ENCODE measurements at places on chromosomes 3 and 15. TPM values are rescaled to one million over a fixed set of nuclear protein-coding genes. Genes with fewer than 3 reads are reported as not detected.

DNA sequence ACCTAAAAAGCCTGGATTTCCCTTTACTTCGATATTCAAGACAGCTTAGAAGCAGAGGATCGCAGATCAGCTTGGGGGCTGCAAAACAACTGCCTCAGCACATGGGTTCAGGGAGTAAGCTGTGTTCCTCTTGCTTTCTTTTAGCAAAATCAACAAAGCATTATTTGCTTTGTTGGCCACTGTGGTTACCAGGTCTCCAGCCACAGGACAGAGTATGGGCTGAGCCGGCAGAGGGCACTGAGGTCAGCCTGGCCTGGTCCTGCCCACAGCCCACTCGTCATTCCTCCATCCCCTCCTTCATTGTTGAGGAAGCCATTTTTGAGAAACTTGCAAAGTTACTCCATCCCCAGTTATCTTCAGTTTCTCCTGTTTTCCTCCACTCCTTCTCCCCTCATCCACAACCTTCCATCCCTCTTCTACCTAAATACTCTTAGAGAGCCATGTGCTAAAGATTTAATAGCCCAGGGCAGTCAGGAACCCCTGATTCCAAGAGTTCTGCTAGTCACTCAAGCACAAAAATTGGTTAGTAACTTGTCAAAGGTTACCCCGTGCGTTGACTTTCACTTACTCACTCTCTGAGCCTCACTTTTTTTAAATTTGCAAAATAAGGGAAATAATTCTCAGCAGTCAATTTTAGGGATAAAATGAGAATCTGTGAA lies 60.0 kb upstream of the HES1 start:
- H3K27ac ChIP-seq = no peak overlapping the region
- H3K27me3 ChIP-seq = no peaks in the 10 kb centered on the region
- no peak overlapping the region for H3K4me3 ChIP-seq
- peaks cover 20% of the 10 kb centered on the region for H3K4me1 ChIP-seq

DNA sequence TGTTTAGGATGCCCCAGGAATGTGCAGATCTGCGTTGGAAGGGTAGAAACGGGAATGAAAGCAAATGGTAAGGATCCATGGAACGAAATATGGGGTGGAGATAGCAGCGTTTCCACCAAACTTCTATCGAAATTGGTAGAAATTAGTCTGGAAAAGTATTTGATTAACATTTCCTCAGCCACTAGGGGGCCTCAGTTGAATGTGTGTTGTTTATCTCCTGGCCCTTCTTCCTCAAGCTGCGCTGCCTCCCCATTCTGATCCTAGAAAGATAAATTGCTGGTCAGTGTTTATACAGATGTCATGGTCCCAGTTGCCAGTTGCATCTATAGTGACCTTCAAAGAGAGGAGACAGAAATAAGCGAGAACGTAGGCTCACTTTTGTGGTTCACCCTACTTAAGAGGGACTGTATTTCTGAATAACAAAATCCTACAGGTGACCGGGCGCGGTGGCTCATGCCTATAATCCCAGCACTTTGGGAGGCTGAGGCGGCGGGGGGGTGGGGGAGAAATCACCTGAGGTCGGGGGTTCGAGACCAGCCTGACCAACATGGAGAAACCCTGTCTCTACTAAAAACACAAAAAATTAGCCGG lies 457.1 kb downstream of the SQOR start:
- no peak overlapping the region for H3K4me3 ChIP-seq
- no peaks in the 10 kb centered on the region for H3K27me3 ChIP-seq
- DNase-seq = no peak
- no peaks in the 10 kb centered on the region for H3K4me1 ChIP-seq
- no peak overlapping the region for H3K27ac ChIP-seq

DNA sequence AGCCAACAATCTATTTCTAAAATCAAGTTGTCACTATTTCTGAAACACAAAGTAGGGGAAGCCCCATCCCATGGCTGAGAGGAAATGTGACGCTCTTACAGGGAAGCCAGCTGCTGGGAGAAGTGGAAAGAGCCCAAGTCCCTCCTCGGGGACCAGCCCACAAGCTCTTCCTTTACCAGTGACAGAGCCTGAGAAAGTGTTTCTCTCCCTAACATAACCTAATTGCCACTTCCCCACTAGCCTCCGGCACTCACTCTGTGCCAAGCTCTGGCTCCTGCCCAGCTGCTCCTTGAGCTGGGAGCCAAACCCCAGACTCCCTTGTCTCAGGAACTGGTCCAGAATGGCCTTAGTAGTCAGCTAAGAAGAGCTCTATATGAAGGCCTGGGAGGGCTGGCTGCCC lies 42.9 kb downstream of the TNFAIP8L3 start:
- no peak for DNase-seq
- H3K27ac ChIP-seq = peak overlapping the region; percentile 22
- H3K27me3 ChIP-seq = no peaks in the 10 kb centered on the region
- H3K4me3 ChIP-seq = no peak overlapping the region
- H3K4me1 ChIP-seq = no peaks in the 10 kb centered on the region
- H3K36me3 ChIP-seq = peaks cover 7% of the 10 kb centered on the region

DNA sequence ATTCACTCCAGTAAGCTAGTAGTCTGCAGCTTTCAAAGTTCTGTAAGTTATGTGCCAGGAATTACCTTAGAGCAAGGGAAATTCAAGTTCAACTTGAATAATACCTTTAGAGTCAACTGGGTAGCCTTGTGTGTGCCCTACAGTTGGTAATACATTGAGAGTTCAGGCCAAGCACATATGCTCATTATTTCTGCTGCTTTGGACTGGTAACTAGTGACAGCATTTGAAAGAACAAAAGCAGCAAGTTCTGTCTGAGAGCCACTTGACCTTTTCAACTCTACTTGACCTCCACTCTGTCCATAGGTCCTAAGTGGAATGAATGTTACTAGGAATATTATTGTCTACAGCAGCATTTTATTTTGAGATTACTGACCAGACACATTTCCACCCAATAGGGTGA lies 723.5 kb downstream of the NLGN1 start:
- H3K4me1 ChIP-seq = no peaks in the 10 kb centered on the region
- no peaks in the 10 kb centered on the region for H3K27me3 ChIP-seq
- no peak overlapping the region for H3K4me3 ChIP-seq

DNA sequence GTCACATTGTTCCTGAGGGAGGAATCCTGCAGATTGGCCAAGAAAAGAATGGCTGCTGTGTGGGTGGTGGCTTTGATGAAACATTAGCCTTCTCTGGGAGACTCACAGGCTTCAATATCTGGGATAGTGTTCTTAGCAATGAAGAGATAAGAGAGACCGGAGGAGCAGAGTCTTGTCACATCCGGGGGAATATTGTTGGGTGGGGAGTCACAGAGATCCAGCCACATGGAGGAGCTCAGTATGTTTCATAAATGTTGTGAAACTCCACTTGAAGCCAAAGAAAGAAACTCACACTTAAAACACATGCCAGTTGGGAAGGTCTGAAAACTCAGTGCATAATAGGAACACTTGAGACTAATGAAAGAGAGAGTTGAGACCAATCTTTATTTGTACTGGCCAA lies 6.1 kb downstream of the PTX3 start:
- no peaks in the 10 kb centered on the region for H3K27me3 ChIP-seq
- DNase-seq = no peak
- no peaks in the 10 kb centered on the region for H3K4me1 ChIP-seq
- no peak overlapping the region for H3K4me3 ChIP-seq
- H3K36me3 ChIP-seq = no peaks in the 10 kb centered on the region
- peak overlapping the region; percentile 13 for H3K27ac ChIP-seq

DNA sequence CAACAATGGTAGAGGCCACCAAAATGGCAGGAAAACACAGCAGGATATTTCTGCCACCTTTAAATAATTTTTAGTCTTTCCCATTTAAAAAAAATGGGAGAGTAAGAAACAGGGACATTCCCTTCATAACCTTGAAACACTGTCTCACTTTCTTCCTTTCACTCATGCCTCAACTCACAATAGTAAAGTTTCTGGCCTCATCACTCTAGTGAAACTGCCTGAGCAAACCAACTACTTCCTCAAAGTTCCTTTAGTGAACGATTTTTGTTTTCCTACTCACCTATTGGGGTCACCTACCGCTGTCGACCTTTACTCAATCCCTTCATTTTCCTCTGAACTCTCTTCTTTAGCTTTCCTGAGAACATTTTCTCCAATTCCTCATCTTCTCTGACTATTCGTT lies 33.0 kb downstream of the SHC4 start:
- no peaks in the 10 kb centered on the region for H3K4me1 ChIP-seq
- no peaks in the 10 kb centered on the region for H3K27me3 ChIP-seq
- no peaks in the 10 kb centered on the region for H3K36me3 ChIP-seq
- no peak for DNase-seq

DNA sequence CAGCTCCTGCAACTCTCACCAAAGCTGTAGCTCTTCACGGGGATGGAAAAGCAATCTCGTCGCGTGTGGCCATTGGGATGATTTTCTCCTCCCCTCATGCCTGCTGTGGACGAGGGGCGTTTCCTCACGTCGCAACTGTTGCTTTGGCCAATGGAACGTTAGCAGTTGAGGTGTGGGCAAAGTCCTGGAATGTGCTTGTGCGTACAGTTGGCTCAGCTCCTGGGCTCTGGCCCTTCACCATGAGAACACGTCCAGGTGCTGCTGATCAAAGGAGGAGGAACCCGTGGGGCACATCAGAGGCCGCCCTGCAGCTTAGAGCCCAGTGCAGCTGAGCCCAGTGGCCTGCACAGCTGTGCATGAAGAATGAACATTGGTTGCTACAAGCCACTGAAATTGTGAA lies 186.1 kb downstream of the TJP1 start:
- no peak for DNase-seq
- no peaks in the 10 kb centered on the region for H3K36me3 ChIP-seq
- no peak overlapping the region for H3K27ac ChIP-seq
- no peak overlapping the region for H3K4me3 ChIP-seq
- H3K4me1 ChIP-seq = no peaks in the 10 kb centered on the region

GRCh38 chr15:85100186-85100937 lies 118.7 kb downstream of the PDE8A start:
- no peaks in the 10 kb centered on the region for H3K4me1 ChIP-seq
- no peak for DNase-seq
- no peak overlapping the region for H3K27ac ChIP-seq
- no peak overlapping the region for H3K4me3 ChIP-seq
- H3K27me3 ChIP-seq = no peaks in the 10 kb centered on the region

GRCh38 chr3:195118671-195119070 lies 152.3 kb downstream of the XXYLT1 start:
- H3K27ac ChIP-seq = no peak overlapping the region
- H3K27me3 ChIP-seq = no peaks in the 10 kb centered on the region
- H3K4me3 ChIP-seq = no peak overlapping the region
- no peak for DNase-seq
- no peaks in the 10 kb centered on the region for H3K36me3 ChIP-seq

- no peak overlapping the region for H3K4me3 ChIP-seq
- no peak overlapping the region for H3K27ac ChIP-seq
- H3K36me3 ChIP-seq = no peaks in the 10 kb centered on the region
- no peaks in the 10 kb centered on the region for H3K27me3 ChIP-seq
Measured at GRCh38 chr15:75036212-75036616, 12.8 kb downstream of the PPCDC start.

DNA sequence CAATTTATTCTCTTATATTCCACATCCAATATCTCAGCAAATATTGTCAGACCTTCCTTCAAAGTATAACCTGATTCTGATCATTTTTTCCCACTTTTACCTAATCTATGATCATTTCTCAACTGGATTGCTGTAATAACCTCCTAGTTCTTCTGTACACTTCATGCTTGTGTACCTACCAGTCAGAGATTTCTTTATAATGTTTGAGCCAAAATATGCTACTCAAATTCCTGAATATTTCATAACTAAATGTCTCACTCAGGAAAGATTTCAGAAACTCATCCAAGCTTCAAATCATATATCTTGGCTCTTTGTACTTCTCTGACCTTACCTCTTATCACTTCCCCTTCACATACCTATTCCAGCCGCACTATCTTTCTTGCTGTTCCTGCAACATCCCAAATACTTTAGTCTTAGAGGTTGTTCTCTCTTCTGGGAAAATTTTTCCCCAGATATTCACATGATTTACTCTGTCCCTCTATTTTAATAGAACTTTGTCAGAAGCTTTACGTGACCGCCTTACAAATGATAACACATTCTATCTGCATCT lies 20.0 kb downstream of the BCHE start:
- no peaks in the 10 kb centered on the region for H3K27me3 ChIP-seq
- no peak for DNase-seq
- no peaks in the 10 kb centered on the region for H3K4me1 ChIP-seq

- peak overlapping the region; percentile 52 for H3K4me3 ChIP-seq
- no peaks in the 10 kb centered on the region for H3K27me3 ChIP-seq
- H3K4me1 ChIP-seq = peaks cover 25% of the 10 kb centered on the region
Measured at GRCh38 chr15:76058714-76059319, 968 bp upstream of the TMEM266 start.

GRCh38 chr3:50256978-50257890 lies 11.7 kb upstream of the SEMA3B start:
- H3K4me3 ChIP-seq = no peak overlapping the region
- DNase-seq = no peak
- no peaks in the 10 kb centered on the region for H3K27me3 ChIP-seq
- H3K36me3 ChIP-seq = peaks cover 26% of the 10 kb centered on the region
- peak overlapping the region; percentile 98 for H3K27ac ChIP-seq

GRCh38 chr3:15905041-15905440 lies 107.3 kb upstream of the ANKRD28 start:
- no peak overlapping the region for H3K27ac ChIP-seq
- no peaks in the 10 kb centered on the region for H3K4me1 ChIP-seq
- H3K4me3 ChIP-seq = no peak overlapping the region
- no peaks in the 10 kb centered on the region for H3K36me3 ChIP-seq

DNA sequence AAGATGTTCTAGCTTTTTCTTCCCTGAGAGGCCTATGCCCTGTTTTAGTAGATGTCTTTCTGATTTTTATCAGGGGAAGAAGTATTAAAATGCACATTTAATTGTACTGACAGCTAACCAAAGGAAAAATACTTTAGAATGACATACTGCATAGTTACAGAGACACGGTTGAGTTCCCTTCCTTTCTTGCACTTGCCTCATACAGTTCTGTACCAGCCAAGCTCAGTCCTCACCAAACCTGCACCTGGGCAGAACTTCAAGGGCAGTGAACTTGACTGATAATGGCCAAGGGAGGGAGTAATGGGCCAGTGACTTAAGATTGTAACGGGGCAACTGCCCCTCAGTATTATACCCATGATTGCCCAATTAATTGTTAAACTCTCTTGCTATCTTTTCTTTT lies 34.1 kb upstream of the RASGRP1 start:
- no peak overlapping the region for H3K4me3 ChIP-seq
- no peaks in the 10 kb centered on the region for H3K36me3 ChIP-seq
- no peak for DNase-seq
- H3K4me1 ChIP-seq = no peaks in the 10 kb centered on the region
- H3K27ac ChIP-seq = no peak overlapping the region

DNA sequence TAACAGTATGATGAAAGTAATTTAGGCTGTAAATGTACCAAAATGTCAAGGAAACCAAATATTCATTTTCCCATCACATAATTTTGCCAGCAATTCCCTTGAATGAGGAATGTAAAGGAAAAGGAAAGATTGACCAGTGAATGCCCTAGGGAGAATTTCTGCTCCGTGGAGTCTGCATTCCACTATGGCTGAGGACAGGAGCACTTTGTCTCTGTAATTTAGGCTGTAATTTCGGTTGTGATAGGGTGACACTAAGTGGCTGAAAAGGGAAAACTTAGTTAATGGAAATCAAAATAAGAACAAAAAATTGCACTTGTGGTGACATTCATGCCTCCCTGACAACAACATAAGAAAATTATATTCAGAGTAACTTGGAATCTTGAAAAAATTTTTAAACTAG lies 8.3 kb upstream of the TMEM207 start:
- H3K4me3 ChIP-seq = no peak overlapping the region
- H3K27me3 ChIP-seq = no peaks in the 10 kb centered on the region
- no peak for DNase-seq
- no peak overlapping the region for H3K27ac ChIP-seq

The NR1I2 gene
- 0.87 TPM for total RNA-seq

The TRAIP gene
- total RNA-seq = 3.3 TPM

The POLR2H gene
- total RNA-seq = 91.1 TPM

The NRROS gene
- total RNA-seq = 14.1 TPM

The EOMES gene
- 0.60 TPM for total RNA-seq

The DHFR2 gene
- total RNA-seq = 8.5 TPM

The FES gene
- 183 TPM for total RNA-seq

The ZNF592 gene
- 36.3 TPM for total RNA-seq
